ENCODE measurements at places on chromosomes 5 and 9. TPM values are rescaled to one million over a fixed set of nuclear protein-coding genes. Genes with fewer than 3 reads are reported as not detected.

GRCh38 chr5:150119421-150120061 lies 33.2 kb upstream of the CSF1R start:
- peaks cover 78% of the 10 kb centered on the region for H3K36me3 ChIP-seq
- no peaks in the 10 kb centered on the region for H3K27me3 ChIP-seq
- H3K27ac ChIP-seq = no peak overlapping the region
- DNase-seq = no peak

DNA sequence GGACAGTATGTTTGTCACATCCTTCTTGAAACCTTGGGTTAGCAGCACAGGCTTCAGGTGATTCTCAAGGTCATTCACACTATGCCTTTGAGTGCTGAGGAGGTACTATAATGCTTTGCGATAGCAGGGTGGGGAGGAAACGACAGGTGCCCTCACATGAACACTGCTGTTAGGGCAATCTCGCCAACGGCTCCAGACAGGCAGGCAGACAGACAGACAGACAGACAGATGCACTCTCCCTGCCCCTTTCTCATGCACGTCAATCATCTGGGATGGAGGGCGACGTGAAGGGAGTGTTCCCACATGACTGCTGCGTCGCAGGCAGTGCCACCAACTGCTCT lies 82.9 kb downstream of the RAPGEF1 start:
- peak overlapping the region; percentile 82 for H3K27ac ChIP-seq
- H3K4me3 ChIP-seq = no peak overlapping the region
- no peaks in the 10 kb centered on the region for H3K27me3 ChIP-seq
- peaks cover 73% of the 10 kb centered on the region for H3K4me1 ChIP-seq

GRCh38 chr9:124345751-124346281 lies 69.4 kb downstream of the PSMB7 start:
- no peak overlapping the region for H3K27ac ChIP-seq
- H3K4me3 ChIP-seq = no peak overlapping the region
- H3K36me3 ChIP-seq = peaks cover 16% of the 10 kb centered on the region
- H3K27me3 ChIP-seq = no peaks in the 10 kb centered on the region
- peaks cover 22% of the 10 kb centered on the region for H3K4me1 ChIP-seq

The CTSV gene
- 9.9 TPM for total RNA-seq

DNA sequence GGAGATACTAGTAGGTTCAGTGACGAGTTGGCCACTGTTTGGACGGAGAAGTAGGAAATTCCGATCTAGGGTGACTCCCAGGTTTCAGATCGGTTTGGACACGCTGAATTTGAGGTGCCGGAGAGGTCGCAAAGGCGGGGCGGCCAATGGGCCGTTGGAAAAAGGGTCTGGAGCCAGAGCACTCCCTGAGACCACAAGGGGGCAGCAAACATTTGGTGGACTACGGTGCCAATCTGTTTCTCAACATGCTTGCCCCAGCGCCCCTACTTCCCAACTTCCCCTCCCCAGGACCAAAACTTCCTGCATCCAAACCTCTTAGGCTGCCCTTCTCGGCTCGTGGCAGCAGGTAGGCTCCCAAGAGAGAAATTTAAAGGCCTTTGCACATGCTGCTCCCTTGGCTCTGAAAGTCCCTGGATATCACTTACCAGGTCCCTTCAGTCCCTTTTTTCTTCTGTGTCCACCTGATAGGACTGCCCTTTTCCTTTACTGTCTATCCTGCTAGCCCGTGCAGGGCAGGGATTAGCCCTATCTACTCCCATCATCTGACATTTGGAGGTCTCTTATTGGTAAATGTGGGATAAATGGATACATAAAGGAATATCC lies 992 bp upstream of the RPP25L start:
- H3K4me3 ChIP-seq = peak overlapping the region; percentile 64
- H3K27me3 ChIP-seq = no peaks in the 10 kb centered on the region
- peaks cover 30% of the 10 kb centered on the region for H3K4me1 ChIP-seq
- H3K36me3 ChIP-seq = peaks cover 3% of the 10 kb centered on the region
- H3K27ac ChIP-seq = peak overlapping the region; percentile 93

The ADGRD2 gene
- total RNA-seq = 0.35 TPM

The BAAT gene
- total RNA-seq = not detected

DNA sequence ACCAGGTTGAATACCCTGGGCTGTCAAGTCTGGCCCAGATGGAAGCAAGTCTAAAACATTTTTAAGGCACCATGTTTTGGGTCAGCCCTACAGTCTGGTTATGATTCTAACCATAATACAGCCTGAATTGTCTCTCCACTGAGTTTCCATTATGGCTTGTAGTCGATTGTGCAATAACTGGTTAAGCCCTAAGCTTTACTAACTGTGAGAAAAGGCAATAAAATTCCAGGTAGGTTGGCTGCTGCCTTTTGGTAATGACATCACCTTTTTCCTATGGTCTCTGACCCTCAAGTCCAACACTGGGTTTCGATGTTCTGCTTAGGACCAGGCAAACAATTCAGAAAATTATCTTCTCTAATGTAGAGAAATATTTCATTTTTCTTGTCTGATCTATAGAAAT lies 243.3 kb downstream of the ACTL7B start:
- H3K27me3 ChIP-seq = no peaks in the 10 kb centered on the region
- no peak overlapping the region for H3K27ac ChIP-seq
- peaks cover 6% of the 10 kb centered on the region for H3K4me1 ChIP-seq

- no peaks in the 10 kb centered on the region for H3K27me3 ChIP-seq
- no peak overlapping the region for H3K4me3 ChIP-seq
- H3K36me3 ChIP-seq = no peaks in the 10 kb centered on the region
- no peak for DNase-seq
- peaks cover 26% of the 10 kb centered on the region for H3K4me1 ChIP-seq
Measured at GRCh38 chr5:178192244-178192643, 5.1 kb upstream of the GMCL2 start.

The ATG12 gene
- 29.9 TPM for total RNA-seq

DNA sequence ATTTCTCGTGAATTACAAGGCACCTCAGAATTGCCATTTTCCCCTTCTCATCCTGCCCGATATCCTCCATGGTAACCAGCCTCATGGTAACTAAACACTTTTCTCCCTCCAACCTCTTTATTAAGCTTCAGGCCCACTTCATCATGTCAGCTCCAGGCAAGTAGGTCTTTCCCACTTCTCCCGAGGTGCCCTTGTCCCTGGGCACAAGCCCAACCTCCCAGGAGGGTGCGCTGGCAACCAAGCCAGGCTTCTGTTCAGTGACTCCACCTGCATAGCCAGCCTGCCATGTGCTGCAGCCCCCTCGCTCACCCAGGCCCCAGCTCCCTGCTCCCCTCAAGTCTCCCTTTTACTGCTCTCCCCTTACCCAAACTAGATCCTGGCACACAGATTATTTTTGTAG lies 47.4 kb upstream of the AFAP1L1 start:
- H3K27me3 ChIP-seq = no peaks in the 10 kb centered on the region
- H3K36me3 ChIP-seq = peaks cover 9% of the 10 kb centered on the region
- peaks cover 17% of the 10 kb centered on the region for H3K4me1 ChIP-seq
- no peak overlapping the region for H3K27ac ChIP-seq

- no peaks in the 10 kb centered on the region for H3K4me1 ChIP-seq
- H3K36me3 ChIP-seq = no peaks in the 10 kb centered on the region
- no peak for DNase-seq
- no peaks in the 10 kb centered on the region for H3K27me3 ChIP-seq
- H3K27ac ChIP-seq = peak overlapping the region; percentile 60
- no peak overlapping the region for H3K4me3 ChIP-seq
Measured at GRCh38 chr5:58405175-58405574, 54.7 kb downstream of the PLK2 start.

GRCh38 chr9:16613051-16613450 lies 257.4 kb downstream of the BNC2 start:
- H3K27ac ChIP-seq = no peak overlapping the region
- DNase-seq = no peak
- H3K36me3 ChIP-seq = no peaks in the 10 kb centered on the region
- no peaks in the 10 kb centered on the region for H3K4me1 ChIP-seq
- no peak overlapping the region for H3K4me3 ChIP-seq
- no peaks in the 10 kb centered on the region for H3K27me3 ChIP-seq

The LCNL1 gene
- not detected for total RNA-seq

The SLC34A3 gene
- total RNA-seq = not detected

DNA sequence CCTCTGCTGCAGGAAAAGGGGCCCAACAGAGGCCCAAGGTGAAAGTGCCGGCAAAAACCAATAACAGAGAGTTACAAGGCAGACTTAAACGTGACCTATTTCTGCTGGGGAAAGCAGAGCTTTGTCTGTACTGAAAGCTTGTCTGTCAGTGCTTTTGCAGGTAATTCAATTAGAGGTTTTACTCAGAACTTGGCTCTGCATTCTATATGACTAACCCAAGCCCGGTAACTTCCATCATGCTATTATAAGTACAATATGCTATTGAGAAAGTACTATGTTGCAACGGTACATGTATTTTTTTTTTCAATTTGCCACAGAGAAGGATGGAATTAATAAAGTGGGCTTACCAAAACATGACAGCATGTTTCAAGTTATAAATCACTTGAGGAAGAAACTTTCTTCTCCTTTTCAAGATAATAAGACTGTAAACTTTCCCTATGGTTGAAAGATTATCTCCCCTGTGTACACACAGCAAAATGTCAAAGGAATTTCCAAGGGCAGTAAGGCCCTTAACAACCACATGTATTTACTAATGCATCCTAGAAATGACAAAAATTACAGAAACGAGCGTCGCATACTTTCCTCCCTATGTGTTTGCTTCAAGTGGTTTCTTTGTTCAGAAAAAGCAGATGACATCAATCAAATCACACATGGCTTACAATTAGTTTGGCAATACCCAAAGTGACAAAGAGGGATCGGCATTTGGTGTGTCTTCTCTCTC lies 282.4 kb downstream of the EFNA5 start:
- DNase-seq = no peak
- no peaks in the 10 kb centered on the region for H3K36me3 ChIP-seq
- H3K4me1 ChIP-seq = peaks cover 17% of the 10 kb centered on the region
- H3K27me3 ChIP-seq = no peaks in the 10 kb centered on the region
- no peak overlapping the region for H3K4me3 ChIP-seq
- H3K27ac ChIP-seq = peak overlapping the region; percentile 62

The PRR16 gene
- total RNA-seq = 0.48 TPM

DNA sequence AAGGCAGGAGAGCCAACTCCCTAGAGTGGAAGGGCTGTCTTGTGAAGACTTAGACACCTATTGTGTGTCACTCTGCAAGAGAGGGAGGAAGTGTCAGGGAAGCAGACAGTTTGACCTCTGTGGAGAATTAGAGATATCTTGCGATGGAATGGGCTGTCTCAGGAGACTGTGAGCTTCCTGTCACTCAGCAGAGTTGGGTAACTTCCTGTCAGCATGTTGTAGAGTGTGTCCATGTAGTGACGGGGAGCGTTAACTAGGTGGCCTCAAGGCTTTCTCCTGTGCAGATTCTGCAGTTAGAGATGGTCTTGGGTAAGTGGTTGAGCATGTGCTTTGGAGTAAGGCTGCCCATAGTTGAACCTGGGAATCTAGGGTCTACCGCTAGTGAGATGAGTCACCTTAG lies 136.5 kb downstream of the KIF4B start:
- no peaks in the 10 kb centered on the region for H3K4me1 ChIP-seq
- H3K4me3 ChIP-seq = no peak overlapping the region
- no peak for DNase-seq
- no peaks in the 10 kb centered on the region for H3K36me3 ChIP-seq
- no peak overlapping the region for H3K27ac ChIP-seq
- H3K27me3 ChIP-seq = no peaks in the 10 kb centered on the region

The CDC25C gene
- 0.80 TPM for total RNA-seq

DNA sequence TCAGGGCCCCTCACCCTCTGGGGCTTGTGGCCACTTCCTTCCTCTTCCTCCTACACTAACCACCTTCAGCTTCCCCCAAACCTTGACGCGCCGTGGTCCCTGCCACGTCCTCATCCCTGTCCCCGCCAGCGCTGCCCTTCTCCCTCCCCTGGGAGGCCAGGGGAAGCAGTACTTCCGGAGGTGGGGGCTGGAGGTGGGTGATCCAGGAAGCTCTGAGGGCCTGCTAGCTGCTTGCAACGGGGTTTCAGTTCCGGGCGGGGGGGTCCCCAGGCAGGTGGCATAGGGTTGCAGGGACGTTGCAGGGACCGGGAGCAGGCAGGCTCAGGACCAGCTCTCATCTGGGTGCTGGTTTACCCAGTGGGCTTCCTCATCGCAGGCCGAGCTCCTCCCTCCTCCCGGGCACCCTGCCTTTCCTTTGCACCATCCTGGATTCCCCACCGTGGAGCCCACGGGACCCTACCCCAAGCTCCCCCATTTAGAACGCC lies 70.0 kb downstream of the RXRA start:
- peaks cover 87% of the 10 kb centered on the region for H3K4me1 ChIP-seq
- H3K27me3 ChIP-seq = no peaks in the 10 kb centered on the region

GRCh38 chr5:158676642-158677469 lies 422.9 kb downstream of the EBF1 start:
- H3K4me3 ChIP-seq = no peak overlapping the region
- no peaks in the 10 kb centered on the region for H3K4me1 ChIP-seq
- H3K27me3 ChIP-seq = no peaks in the 10 kb centered on the region
- H3K36me3 ChIP-seq = no peaks in the 10 kb centered on the region
- H3K27ac ChIP-seq = no peak overlapping the region
- no peak for DNase-seq

The AIF1L gene
- total RNA-seq = 43.5 TPM

The GABRA1 gene
- total RNA-seq = not detected

DNA sequence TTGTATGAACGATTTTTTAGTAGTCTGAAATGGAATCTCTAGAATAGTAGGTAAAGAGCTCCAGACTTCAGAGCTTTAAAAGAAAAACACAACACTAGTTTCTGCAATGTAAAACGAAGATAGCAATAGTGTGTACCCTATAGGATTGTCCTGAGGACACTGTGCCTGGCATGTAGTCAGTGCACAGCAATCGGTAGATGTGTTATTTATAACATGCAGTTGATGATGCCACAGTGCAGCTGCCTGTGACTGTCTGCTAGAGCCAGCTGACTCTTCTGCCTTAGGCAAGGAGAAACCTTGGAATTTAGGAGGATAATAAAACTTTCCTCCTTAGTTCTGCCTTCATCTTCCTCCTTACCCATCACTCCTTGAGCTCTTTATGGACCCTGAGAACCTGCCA lies 27.7 kb upstream of the TMOD1 start:
- H3K4me3 ChIP-seq = no peak overlapping the region
- H3K4me1 ChIP-seq = no peaks in the 10 kb centered on the region
- no peak overlapping the region for H3K27ac ChIP-seq
- no peak for DNase-seq
- H3K36me3 ChIP-seq = peaks cover 45% of the 10 kb centered on the region

The DTWD2 gene
- total RNA-seq = 11.5 TPM

Data from esophagus squamous epithelium (tissue), 5 donors.